ENCODE measurements at places on chromosomes 16 and 17.

DNA sequence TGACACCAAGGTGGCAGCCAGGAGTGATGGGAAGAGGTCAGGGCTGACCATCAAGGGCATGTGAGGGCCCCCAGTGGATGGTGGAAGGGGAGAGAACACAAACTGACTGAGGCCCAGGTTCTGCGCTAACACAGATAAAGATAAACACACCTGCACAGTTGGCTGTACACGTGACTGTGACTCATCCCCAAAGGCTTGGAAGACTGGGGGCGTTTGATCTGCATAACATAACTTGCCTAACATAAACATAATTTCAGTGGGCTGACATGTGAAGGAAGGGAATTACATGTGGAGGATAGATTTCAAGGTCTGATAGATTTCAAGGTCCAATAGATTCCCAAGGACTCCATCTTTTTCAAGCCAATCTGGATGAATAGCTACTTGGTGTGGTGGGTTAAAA, 100.9 kb upstream of the TNRC6C start:
- no peak for DNase-seq

DNA sequence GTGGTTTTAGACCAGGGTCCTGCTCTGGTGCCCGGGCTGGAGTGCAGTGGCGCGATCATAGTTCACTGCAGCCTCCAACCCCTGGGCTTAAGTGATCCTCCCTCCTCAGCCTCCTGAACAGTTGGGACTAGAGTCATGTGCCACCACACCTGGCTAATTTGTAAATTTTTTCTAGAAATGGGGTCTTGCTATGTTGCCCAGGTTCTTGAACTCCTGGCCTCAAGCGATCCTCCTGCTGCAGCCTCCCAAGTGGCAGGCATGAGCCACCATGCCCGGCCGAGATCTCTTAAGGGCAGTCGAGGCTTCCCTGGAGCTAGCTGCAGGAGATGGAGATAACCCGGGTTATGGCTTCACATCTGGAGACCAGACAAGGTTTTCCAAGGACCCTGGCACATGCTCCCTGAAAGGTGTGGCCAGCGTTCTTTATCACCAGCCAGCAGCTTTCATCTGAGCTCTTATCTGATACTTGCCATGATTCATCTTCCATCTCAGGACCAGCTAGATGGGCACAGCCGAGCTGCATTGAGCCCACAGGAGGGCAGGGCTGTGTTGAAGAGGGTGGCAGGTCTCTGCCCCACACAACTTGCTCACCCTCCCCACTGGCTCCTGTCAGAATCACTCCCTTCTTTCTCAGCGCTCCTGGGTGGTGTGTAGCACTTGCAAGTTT, 28.6 kb downstream of the SCNN1B start:
- no peak for DNase-seq

GRCh38 chr16:58128181-58128631, 975 bp downstream of the CFAP20 start:
- no peak for DNase-seq

DNA sequence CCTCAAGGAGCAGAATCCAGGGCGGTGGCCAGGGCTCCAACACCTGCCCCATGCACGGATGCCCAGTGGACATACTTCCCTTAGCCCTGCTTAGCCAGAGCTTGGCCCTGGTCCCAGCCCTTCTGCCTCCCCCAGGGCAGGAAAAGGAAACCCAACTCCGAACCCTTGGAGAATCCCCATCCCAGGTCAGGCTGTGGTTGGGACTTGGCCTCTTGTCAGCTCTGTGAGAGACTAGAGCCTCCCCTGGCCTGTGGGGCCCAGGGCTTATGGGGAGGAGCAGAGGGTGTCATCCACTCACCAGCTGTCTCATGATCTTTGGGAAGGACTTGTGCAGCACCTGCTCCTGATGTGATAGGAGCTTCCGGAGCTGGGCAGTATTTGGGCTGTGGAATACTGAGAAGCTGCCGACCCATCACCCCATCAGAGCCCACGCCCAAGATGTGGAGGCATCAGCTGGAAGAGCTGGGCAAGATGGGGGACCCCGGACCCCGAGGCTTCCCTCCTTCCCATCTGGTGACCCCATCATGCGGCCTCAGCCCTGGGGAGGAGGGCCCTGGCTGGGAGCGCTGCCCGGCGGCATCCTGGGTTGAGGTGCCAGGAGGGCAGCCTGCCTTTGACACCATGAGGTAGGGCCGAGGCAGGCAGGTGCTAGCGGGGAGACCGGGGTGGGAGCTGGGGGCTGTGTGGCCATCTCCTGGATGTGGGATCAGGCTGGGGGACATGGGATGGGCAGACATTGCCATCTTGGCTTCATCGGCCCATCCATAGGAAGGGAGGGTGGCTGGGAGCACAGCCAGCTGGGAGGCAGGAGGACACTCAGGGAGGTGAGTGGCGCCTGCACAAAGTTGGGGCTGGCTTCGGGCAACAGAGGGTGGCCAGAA, 45.1 kb downstream of the TNFRSF13B start:
- DNase-seq = no peak

DNA sequence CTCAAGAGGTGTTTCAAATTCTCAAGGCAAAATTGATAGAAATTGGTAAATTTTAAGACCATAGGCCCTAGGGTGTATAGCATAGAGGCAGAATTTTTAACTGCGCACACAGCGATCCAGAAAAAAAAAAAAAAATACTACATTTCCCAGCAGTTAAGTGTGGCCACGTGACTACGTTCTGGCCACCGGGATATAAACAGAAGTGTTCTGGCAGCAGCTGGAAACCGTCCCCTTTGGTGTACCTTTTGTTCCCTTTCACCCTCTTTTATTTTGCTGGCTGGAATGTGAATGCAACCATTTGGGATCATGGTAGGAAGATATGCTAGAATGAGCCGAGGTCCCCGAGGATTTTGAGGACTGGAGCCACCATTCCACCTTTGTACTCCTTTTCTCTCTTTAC, 52.7 kb upstream of the AKAP1 start:
- no peak for DNase-seq

DNA sequence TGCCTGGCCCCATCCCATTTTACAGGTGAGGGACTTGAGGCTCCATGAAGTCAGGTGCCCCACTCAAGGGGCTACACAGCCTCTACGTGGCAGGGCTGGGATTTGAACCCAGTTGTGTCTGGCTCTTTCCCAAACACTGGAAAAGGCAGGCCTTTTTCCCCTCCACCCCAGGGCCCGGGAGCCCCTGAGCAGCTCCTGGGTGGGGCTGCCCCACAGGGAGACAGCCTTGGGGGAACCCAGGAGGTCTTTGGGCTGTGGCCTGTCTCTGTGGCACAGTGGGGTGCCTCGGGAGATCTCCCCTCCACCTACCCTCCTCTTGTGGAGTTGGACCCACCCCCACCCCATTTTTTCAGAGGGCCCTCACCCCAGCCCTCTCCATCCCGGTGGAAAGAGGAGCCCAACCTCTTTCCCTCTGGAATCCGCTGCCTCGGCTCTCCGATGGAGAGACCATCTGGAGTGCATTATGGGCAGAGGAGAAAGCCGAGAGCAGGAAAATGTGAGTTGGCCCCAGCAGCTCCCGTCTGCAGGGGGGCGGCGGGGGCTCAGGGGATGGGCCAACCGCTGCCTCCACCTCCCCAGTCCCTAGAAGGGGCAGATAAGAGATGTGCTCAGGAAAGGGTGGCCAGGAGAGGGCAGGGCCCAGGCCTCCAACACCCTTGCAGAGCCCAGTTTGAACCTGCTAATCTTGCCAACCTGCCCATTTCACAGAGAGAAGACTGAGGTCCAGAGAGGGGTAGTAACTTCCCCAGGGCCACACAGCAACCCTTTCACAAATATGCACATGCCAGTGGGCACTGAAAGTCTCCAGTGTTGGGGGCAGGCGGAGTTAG, 15.4 kb upstream of the TMEM92 start:
- no peak for DNase-seq

- peak; percentile 71 for DNase-seq
Measured at GRCh38 chr16:69330286-69331109, at the start of gene PDF. TSS of gene PDF (minus strand) at chr16:69330588. CDS start at chr16:69330570, 18 bp downstream.

GRCh38 chr16:58421529-58421928, 29.3 kb downstream of the GINS3 start:
- DNase-seq = no peak

DNA sequence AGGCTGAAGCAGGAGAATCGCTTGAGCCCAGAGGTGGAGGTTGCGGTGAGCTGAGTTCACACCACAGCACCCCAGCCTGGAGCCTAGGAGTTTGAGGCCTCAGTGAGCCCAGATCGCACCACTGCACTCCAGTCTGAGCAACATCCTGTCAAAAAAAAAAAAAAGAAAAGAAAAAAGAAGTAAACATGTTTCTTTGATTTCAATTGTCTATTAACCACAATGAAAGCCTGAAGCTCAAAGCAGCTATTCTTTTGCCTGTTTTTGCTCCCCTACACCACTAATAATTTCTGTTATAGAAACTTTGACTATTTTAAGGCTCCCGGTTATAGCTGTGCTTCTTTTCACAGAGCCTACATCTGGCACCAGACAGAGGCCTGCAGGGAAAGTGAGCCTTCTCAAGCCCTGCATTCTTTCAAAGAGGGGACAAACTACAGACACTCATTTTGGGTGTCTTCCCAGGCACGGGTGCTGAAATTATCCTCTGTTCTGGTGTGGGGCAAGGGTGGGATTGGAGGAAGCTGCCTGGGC, 14.2 kb upstream of the SLC52A1 start:
- DNase-seq = peak; percentile 32

- no peak for DNase-seq
Measured at GRCh38 chr16:47983999-47984580, 171.7 kb downstream of the ABCC12 start.

DNA sequence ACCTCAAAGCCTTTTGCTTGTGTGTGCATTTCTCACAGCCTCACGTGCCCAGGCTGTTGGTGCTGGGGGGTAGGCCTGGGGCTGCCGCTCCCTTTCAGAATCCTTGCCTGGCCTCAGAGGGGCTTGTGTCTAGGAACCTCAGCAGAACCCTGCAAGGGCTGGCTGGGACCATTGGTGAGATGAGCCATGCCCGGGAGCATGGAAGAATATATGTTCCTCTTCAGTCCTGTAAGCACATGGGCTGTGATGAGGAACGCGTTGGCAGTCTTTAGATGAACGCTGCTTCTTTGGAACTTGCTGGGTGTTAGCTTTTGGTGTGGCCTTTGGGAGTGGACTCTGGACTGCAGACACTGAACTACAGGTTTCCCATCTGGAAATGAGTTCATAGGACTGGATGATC, 32.0 kb upstream of the SLC5A10 start:
- no peak for DNase-seq

- no peak for DNase-seq
Measured at GRCh38 chr17:77677630-77678029, 280.9 kb upstream of the TNRC6C start.

- no peak for DNase-seq
Measured at GRCh38 chr16:23771027-23771426, 16.2 kb downstream of the CHP2 start.

DNA sequence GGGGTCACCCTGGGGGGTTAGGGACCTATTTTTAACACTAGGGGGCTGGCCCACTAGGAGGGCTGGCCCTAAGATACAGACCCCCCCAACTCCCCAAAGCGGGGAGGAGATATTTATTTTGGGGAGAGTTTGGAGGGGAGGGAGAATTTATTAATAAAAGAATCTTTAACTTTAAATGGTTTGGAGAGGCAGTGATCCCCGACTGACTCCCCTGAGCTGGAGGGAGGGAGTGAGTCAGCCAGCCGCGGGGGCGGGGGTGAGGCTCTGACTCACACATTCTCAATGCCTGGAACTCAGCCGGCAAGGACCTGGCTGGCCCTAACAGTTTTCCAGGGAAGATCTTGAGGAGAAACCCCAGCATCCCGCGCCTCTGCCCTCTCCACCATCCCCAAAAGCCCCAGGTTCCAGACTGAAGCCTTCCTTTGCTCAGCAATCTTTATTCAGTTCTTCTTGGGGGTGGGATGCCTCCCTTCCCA, 1.5 kb downstream of the HCFC1R1 start:
- DNase-seq = no peak

DNA sequence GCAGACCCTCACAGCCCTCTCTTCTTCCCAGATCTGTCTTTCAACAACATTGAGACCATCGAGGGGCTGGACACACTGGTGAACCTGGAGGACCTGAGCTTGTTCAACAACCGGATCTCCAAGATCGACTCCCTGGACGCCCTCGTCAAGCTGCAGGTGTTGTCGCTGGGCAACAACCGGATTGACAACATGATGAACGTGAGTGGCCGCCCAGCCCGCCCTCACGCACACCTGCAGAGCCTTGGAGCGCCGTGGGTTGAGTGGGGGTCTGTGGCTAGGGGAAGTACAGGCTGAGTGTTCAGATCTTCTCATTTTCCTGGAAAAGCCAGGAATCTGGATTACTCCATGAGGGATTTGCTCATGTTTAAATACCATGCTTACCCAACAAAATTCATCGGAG, 15.2 kb downstream of the DRC3 start:
- DNase-seq = no peak

DNA sequence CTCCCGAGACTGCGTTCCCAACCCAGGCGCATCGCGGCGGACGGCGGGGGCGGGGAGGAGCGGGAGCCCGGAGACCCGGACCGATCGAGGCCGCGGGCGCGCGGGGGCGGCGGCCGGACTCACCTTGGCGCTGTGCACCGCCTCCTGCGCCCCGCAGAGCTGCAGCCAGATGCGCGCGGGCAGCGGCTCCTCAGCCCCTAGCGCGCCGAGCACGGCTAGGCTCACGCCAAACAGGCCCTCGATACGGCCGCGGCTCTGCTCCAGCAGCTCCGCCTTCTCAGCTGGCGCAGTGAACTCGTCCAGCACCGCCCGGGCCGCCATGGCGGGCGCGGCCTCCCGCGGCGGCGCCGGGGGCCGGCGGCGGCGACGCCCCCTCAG, 339 bp downstream of the N4BP1 start:
- DNase-seq = no peak

DNA sequence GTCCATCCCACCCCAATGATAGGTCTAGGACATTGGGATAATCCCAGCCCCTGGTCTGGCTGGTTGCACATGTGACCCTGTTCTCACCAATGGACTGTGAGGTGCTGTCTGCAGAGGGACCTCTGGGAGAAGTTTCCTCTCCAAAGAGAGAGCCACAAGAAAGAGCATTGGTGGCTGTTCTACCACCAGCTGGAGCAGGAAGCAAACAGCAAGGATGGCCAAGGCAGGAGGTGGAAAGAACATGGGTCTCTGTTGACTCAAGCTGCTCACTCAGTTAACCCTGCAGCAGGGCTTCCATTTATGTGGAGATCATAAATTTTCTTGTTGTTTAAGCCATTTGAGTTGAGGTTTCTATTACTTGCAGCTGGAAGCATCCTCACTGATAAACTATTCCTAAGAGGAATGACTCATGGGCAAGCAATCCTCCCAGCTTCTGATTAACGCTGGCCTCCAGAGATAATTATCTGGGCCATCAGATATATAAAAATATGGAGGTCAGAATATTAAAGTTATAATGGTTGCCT, 52.6 kb downstream of the CYB5B start:
- DNase-seq = no peak

DNA sequence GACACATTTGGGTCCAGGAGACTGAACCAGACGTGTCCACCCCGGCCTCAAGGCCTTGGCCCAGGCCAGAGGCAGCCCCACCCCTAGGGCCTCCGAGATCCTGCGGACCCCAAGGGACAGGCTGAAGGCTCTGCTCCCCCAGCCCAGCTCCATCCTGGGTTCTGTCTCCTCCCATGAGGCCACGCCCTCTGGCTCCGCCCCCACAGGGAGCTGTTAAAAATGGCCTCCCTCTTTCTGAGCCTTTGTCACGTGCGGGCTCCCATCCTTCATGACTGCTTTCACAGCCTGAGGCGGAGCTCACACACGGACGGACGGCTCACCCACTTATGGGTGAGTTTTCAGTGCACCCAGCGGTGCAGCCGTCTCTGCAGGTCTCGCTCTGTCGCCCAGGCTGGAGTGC, 6.5 kb upstream of the CACNA1H start:
- no peak for DNase-seq

Measured in memory B cell (primary cell).